Stimulated activated CD4-positive, alpha-beta T cell treated with anti-CD3 and anti-CD28 coated beads, Interleukin-1b, Interleukin-23, amount 100 ng/mL, for 48 hours (primary cell): ENCODE measurements at places on chromosomes 7 and 10.
A peak's percentile ranks its signal among the peaks of the same experiment; 100 is the strongest.

DNA sequence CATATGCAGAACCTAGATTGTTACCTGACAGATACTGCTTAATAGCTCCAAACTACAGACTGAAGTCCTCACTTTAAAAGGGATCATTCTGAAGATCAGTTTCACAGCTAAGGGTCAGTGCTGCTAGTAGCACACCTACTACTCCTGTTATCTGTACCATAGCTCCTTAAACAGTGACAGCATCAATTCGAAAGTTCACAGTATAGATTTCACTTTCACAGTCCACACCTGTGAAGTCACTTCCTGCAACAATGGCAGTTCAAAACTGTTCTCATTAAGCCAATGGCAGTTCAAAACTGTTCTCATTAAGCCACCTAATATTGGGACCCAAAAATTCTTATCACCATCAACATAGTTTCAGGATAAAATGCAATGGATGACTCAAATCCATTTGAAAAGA is 10.7 kb upstream of the FHIP2A start:
- no peak for DNase-seq

DNA sequence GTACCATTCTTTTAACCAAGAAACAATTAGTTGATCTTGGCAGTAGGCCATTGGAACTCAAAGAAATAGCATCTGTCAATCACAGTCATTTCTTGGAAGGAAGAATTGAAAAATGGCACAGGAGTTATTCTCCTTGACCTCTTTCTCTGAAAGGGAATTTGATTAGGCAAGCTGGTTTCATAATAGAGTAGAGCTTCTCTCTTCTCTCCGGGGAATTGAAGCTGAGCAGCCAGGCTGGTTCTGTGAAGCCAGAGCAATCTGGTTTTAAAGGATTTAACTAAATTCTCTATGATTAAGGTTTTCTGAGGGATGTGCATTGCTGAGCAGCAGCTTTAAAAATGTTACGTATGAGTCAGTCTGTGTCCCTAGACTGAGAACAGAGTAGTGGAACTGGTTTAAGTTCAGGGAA is 70.2 kb downstream of the AHCYL2 start:
- no peak for DNase-seq

- DNase-seq: no peak
Measured at GRCh38 chr7:16657656-16658279, 11.8 kb downstream of the BZW2 start.

DNA sequence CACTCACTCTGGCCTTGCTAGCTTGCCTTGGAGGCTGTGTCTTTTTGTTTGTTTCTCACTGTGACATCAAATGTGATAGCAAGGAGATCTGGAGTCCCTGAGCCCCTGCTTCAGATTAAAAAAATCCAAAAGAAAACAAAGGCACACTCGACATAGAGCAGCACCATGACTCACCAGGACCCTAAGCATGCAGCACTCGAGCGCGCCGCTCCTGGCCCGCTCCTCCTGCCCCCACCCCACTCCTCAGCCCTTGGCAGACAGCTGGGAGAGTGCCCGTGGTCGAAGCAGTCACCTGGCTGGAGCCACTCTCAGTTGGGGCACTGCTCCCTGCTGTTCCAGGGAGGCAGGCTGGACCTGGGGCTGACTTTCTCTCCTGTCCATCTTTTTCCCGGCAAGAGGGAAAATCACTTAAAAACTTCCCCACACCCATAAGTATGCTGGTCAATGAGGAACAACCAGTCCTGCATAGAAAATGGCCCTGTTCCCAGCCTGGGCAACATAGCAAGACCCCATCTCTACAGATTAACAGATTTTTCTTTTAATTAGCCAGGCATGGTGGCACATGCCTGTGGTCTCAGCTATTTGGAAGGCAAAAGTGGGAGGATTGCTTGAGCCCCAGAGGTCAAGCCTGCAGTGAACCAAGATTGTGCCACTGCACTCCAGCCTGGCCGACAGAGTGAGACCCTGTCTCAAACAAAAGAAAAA is 128.4 kb downstream of the PAXIP1 start:
- no peak for DNase-seq

DNA sequence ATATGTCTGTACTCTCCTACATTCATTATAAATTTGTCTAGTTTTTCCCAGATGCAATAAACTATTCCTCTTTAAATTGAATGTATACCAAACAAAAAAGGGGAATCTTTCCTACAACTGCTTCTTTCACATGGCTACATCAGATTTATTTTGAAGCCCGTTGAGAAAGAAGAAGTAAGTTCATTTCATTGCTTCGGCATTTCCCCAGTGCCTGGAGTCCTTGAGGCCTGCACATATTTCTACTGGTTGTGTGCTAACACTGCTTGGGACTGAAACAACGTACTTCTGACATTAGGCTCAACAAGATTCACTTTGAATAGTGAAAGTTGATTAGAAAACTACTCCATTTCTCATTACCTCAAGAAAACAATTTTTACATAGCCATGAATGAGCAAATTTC is 201.7 kb downstream of the PHF14 start:
- no peak for DNase-seq

DNA sequence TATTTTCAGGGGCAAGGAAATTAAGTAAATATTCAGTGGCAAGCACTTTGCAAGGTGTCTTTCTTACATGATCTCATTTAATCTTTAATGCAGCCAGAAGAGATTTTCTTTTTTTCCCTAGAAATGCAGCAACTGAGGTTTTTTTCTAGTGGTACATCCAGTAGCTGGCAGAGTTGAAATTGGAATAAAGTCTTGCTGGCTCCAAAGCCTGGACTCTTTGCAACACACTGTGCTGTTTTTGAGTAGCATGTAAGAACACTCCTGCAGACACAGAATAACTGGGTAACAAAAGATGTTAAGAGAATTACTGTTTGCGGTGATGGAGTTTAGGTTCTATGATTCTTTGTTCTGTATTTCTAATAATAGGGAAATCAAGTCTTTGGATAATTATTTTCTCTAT is 123.6 kb downstream of the PON1 start:
- DNase-seq: no peak

DNA sequence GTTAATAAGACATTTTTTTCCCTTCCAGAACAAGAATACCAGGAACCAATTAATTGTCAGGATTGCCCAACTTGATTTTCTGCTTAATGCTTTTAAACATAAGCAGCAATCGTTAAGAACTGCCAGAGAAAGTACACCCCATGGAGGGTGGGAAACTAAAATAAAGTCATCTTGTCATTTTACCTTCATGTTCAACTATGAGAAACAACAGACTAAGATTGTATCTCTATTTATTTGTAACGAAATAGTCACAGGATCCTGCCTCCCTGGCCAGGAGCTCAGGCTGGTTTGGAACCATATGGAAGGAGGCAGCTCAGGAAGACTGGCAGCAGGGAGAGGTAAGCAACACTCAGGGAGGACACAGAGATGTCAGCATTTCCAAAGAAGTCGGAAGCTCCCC is 129.6 kb downstream of the TNS3 start:
- DNase-seq: no peak

DNA sequence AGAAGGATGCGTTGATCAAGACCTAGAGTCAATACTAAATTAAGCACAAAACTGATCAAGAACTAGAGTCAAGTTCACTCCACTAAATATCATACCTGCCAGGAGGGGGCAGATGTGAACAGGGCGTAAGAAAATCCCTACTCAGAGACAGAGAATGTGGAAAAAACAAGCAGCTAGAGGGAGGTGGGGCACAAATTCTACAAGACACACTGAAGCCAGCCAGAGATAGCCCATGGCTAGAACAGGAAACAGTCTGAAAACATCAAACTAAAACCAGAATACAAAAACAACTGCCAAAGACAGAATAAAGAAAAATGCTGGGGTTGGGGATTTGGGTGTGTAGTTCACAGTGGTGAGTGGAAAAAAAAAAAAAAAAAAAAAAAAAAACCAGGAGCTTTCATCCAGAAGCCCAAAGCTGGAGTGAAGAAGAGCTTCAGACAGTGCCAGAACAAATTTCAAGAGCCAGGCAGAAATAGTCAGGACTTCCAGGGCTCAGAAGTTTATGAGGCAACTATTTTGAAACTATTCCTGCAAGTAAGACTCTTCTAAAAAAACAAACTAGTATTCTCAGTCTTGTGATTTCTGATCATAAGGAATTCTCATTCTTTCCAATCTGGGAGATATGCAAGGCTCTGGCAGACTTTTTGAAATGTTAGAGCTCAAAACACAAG is 118.3 kb downstream of the CCDC71L start:
- DNase-seq: peak; percentile 50

GRCh38 chr10:126738001-126738400 is 67.5 kb upstream of the C10orf90 start:
- DNase-seq: no peak

GRCh38 chr7:74012842-74013249 is 15.1 kb upstream of the ELN start:
- no peak for DNase-seq

GRCh38 chr10:100724531-100725027 is 20.8 kb upstream of the PAX2 start:
- DNase-seq: no peak

DNA sequence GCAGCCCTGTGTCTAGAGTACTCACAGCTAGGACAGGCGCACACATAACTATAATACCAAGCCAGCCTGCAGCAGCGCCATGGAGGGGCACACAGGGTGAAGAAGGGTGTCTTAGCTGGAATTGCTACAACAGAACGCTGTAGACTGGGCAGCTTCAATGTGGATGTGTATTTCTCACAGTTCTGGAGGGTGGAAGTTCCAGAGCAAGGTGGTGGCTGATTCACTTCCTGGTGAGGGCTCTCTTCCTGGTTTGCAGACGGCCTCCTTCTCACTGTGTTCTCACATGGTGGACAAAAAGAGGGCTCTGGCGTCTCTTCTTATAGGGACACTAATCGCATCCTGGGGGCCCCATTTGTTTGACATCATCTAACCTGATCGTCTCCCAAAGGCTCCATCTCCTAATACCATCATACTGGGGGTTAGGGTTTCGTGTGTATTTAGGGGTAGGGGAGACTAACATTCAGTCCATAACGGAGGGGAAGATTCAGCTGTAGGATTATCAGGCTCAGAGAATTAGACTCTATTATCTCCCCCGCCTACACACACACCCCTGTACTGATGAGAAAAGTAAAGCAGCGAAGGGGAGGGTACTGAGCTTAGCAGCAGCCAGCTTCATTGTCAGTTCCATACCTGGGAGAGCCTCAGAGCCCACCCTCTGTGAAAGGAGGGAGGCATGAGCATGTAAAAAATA is 289.1 kb downstream of the CCDC3 start:
- DNase-seq: no peak

- DNase-seq: no peak
Measured at GRCh38 chr7:158386355-158386618, 201.3 kb downstream of the PTPRN2 start.

- peak; percentile 16 for DNase-seq
Measured at GRCh38 chr10:44913350-44914081, 2.4 kb downstream of the TMEM72 start.

DNA sequence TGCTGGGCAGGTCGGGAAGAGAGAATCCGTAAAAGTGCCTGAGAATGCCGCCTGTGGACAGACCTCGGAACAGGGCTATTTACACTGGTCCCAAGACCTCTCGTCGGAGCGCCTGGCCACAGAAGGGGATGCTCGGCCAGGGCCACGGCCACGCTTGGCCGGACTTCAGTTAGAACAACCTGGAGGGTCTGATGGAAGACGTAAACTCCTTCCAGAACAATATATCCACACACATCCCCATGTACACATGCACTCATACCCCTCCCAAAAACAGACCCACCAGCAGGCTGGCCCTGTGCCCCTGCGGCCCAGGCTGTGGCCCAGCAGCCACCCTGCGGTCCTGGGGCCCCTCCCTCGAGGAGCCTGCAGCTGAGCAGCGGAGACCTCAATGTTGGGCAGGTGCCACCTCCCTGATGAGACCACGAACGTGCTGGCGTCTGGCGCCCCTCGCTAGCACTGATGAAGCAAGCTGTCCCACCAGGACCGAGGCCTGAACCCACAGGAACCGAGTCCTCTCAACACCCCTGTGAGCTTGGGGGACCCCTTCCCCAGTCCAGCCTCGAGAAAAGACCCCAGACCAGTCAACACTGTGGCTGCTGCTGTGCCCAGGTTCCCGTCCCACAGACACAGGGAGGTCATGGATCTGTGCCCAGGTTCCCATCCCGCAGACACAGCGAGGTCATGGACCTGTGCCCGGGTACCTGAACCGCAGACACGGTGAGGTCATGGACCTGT is 8.9 kb downstream of the CFAP46 start:
- no peak for DNase-seq

DNA sequence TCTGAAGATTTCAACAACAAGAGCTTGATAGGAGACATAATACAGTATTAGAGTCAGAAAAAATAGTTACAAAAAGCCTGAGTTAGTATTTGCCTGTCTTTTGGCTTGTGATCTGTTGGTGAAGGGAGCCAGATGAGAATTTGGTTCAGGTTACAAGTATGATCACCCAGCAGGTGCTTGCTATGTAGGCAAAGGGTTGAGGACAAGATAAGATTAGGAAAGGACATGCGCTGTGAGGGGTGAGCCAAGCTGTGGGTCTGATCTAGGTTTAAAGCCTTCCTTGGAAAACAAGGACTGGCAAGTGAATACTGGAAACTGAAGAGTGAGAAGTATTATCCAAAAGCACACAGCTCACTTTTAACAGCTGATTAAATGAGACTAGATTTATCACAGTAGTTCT is 28.7 kb upstream of the CD36 start:
- DNase-seq: no peak

GRCh38 chr10:29588629-29589421 is 45.9 kb downstream of the SVIL start:
- no peak for DNase-seq

DNA sequence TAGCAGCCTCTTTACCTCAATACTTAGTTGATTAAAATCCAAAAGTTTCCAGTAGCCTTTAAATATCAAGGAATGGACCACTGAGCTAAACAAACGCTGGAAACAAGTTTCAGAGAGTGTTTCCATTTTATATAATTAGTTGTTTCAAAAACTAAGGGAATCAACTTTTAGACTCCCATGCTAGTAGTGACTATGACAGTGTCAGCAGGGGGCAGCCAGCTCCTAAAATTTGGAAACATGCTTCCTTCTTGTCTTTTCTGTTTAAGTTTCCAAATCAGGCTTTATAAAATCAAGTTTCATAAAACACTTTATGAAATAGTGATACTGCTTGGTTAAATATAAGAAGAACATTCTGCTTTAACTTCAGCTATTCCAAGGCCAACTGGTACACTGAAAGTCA is 138.2 kb upstream of the TMEM229A start:
- DNase-seq: no peak

- DNase-seq: no peak
Measured at GRCh38 chr7:158052381-158053060, 535.1 kb downstream of the PTPRN2 start.

DNA sequence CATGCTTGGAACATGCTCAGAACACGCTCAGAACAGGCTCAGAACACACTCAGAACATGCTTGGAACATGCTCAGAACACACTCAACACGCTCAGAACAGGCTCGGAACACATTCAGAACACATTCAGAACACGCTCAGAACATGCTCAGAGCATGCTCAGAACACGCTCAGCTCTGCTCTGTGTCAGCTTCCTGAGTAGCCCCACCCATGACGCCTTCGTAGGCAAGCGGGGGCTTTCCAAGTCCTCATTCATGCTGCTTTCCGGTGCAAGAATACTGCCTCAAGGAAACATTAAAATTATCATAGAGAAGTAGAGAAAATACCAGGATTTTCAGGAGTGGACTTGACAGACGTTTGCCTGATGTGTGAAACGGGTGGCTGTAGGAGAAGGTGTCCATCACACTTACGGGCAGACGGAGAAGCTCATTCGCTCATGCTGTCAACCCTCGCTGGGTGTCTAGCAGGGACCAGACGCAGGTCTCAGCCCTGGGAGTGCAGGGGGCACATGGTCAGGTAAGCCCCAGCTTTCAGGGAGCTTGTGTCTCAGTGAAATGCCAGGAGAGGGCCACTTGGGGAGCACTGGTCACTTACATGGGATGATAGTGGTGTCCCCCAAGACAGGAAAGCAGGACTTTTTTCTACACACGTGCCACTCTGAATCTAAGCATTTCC is 24.7 kb downstream of the EN2 start:
- no peak for DNase-seq

- DNase-seq: no peak
Measured at GRCh38 chr7:112996331-112996871, 90.2 kb downstream of the GPR85 start.
